ENCODE measurements at places on chromosomes 5 and 9.

- DNase-seq, result no peak
These were observed 313.7 kb upstream of the IRX4 start for GRCh38 chr5:2196416-2196815.

DNA sequence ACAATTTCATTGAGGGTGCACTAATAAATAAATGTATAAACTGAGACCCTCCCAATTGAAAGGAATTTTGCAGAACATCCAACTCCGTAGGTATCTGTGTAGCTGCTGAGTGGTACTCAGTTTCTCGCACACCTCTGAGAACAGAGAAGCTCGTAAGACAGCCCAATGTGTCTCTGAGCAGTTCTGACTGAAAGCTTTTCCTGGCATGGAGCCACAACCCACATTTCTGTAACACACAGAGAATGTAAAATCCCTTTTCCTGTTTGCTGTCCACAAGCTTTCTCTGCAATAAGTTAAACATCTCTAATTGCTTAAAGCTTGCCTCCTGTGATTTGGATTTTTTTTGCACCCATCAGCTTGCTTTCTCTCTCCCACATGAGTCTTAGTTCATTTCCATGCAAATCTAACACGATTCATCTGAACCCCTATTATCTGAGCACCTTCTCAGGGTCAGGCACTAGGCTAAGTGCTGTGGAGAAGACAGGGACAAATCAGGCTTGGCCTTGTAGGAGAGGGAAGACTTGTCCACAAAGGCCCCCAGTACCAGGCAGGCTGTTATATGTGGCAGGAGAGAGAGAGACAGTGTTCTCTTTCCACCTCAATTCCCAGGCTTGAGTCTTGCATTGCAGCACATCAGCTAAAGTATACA is 44.2 kb upstream of the COL15A1 start:
- no peak for DNase-seq

GRCh38 chr9:38443597-38443996 is 19.3 kb upstream of the IGFBPL1 start:
- no peak for DNase-seq

- no peak for DNase-seq
These were observed 13.9 kb upstream of the BRD3OS start for GRCh38 chr9:134011401-134011800.

- no peak for DNase-seq
These were observed 115.0 kb downstream of the PIK3R1 start for GRCh38 chr5:68330574-68330973.

- no peak for DNase-seq
These were observed 947.0 kb downstream of the NR2F1-AS1 start for GRCh38 chr5:92633875-92634487.

DNA sequence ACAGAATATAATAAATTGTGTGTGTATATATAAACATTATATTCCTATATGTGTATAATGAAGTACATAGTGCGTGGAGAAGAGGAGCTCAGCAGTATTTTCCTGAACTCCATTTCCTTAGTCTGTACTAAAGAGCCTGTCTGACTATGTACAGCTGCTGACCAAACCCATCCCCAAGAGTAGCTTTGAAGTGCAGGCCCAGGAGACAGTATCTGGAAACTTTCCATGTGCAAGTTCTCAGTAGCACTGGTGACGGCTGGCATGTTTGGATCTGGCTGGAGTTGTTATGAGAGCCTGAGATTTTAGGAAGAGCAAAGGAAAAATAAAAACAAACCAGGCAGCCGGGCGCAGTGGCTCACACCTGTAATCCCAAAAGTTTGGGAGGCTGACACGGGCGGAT is 244.2 kb downstream of the RFK start:
- DNase-seq, result no peak

- no peak for DNase-seq
These were observed 59.7 kb upstream of the IER5L start for GRCh38 chr9:129237803-129238202.

Data from NCI-H1417 (cell line).